ENCODE measurements at places on chromosomes 5 and 9. TPM values are rescaled to one million over a fixed set of nuclear protein-coding genes. Genes with fewer than 3 reads are reported as not detected.

AK1 gene
- 34.3 TPM for total RNA-seq

TRIM36 gene
- total RNA-seq = 0.29 TPM

OBP2B gene
- not detected for total RNA-seq

GRCh38 chr9:27414220-27414761 lies 109.8 kb upstream of the IFNK start:
- H3K36me3 ChIP-seq = no peaks in the 10 kb centered on the region
- H3K27me3 ChIP-seq = peaks cover 19% of the 10 kb centered on the region

GRCh38 chr9:110986529-110986928 lies 51.7 kb downstream of the LPAR1 start:
- no peak overlapping the region for H3K27ac ChIP-seq
- H3K4me1 ChIP-seq = no peaks in the 10 kb centered on the region
- DNase-seq = no peak
- H3K4me3 ChIP-seq = no peak overlapping the region
- H3K36me3 ChIP-seq = no peaks in the 10 kb centered on the region
- H3K27me3 ChIP-seq = no peaks in the 10 kb centered on the region

DNA sequence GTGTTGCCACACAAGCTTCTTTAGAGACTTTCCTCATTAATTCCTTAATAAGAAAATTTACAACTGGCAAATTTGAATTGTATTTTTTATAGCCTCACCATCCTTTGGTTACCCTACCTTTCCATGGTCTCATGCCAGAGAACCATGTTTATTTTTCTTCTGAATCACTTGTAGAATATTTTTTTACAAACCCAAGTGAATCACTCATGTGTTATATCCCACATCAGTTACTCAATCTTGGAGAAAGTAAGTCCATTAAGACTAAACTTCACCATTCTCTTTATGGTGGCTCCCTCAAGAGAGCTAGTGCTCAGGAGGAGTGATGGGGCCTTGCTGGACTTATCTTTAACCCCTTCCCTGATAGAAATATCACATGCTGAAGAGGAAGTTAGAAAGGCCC lies 128.9 kb downstream of the SUSD1 start:
- peaks cover 42% of the 10 kb centered on the region for H3K36me3 ChIP-seq
- no peak overlapping the region for H3K4me3 ChIP-seq
- no peak for DNase-seq
- no peak overlapping the region for H3K27ac ChIP-seq
- peaks cover 10% of the 10 kb centered on the region for H3K27me3 ChIP-seq

- H3K4me3 ChIP-seq = no peak overlapping the region
- peaks cover 17% of the 10 kb centered on the region for H3K27me3 ChIP-seq
- H3K4me1 ChIP-seq = no peaks in the 10 kb centered on the region
- H3K36me3 ChIP-seq = no peaks in the 10 kb centered on the region
Observed at GRCh38 chr9:117649126-117649525, 55.1 kb upstream of the TLR4 start.

- peak overlapping the region; percentile 100 for H3K4me3 ChIP-seq
- H3K4me1 ChIP-seq = peaks cover 37% of the 10 kb centered on the region
- no peaks in the 10 kb centered on the region for H3K27me3 ChIP-seq
- DNase-seq = peak; percentile 81
- peaks cover 28% of the 10 kb centered on the region for H3K36me3 ChIP-seq
Observed at GRCh38 chr9:20623021-20623747, 885 bp upstream of the MLLT3 start.

- H3K27me3 ChIP-seq = no peaks in the 10 kb centered on the region
- no peak for DNase-seq
- peaks cover 5% of the 10 kb centered on the region for H3K36me3 ChIP-seq
- H3K27ac ChIP-seq = no peak overlapping the region
- H3K4me3 ChIP-seq = no peak overlapping the region
- H3K4me1 ChIP-seq = peaks cover 3% of the 10 kb centered on the region
Observed at GRCh38 chr9:123131993-123132392, 98.5 kb downstream of the GPR21 start.

Data from activated CD8-positive, alpha-beta memory T cell treated with anti-CD3 and anti-CD28 coated beads, Interleukin-2, amount 10 ng/mL, durations not matched to agents 7 days and 5 days (primary cell).